Activated CD4-positive, alpha-beta T cell treated with anti-CD3 and anti-CD28 coated beads, Interleukin-2, amount 10 ng/mL, durations not matched to agents 24 days and 14 days (primary cell): ENCODE measurements at places on chromosomes 11 and 22.

DNA sequence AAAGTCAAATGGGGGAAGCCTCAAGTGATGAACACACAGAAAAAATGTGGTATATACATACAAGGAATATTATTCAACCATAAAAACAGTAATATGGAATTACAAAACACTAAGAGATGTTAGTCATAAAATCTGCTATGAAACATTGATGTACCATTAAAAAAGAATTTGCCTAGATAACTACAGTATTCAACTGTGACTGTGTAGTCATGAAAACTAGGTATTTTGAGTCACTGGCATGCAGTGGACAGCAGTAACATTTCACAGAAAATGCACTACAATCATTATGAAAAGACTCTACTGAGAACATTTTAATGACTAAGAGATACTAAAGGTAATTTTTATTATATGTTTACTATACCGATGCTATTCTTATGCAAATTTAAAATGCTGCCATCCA, 11.7 kb downstream of the ZNF195 start:
- no peak for DNase-seq

- no peak for DNase-seq
Observed at GRCh38 chr22:49345896-49346295, 481.8 kb downstream of the BRD1 start.

- no peak for DNase-seq
Observed at GRCh38 chr11:44305026-44305469, 4.9 kb downstream of the ALX4 start.

DNA sequence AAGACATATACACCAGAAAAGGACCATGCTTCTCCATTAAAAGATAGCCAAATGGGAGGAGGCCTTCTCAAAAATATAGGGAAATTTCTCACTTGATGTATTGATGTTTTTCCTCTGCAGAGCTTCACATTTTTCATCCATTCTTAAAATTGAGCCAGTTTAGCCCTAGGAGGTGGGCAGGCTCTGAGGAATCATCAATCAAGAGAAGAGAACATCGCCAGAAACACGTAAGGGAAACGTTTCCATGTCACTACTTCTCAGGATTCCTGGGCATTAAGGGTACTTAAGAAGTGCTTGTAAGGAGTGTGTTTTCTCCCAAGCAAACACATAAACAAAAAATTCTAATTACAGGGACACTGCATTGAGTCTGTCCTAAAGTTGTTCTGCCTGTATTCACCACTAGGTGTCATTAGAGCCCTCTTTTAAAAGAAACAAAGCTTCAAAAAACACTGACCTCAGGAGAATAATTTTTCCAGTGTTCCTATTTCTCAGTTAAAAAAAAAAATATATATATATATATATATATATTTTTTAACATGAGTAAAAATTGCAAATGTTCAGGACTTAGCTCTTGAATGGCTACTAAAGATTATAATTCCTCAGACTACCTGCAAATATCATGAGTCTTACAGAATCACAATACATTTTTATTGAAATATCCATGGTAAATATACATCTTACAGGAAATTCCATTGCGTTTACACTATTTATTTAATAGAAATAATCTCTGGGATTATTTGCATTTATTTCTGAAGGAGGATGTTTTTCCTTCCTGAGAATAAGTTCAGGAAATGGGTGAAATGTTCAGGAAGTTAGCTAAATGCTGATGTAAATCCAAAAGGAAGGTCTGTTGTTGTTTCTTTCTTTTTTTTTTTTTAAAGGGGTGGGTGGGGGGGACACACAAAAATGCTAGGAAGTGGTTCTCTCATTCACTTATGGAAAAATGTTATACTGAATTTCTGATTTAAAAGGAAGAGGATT, 16.0 kb downstream of the FZD4 start:
- DNase-seq, result peak; percentile 65

DNA sequence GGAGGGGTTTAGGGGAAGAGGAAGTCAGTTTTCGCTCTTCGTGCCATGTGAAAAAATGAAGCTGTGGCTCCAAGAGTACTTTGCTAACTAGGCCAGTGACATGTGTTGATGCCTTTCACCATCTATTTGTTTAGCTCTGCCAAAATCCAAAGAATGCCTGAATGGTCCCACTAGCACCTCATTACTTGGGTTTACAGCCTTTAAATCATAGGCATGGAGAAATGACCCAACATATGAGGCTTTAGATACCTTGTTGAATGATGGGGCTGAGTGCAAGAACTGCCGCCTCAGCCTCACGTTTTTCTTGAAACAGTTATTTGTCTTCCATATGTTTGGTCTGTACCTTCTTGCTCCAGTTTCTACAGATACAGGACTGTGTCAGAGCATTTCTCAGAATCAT, 8.3 kb downstream of the RBM4 start:
- no peak for DNase-seq

- DNase-seq, result no peak
Observed at GRCh38 chr11:114176321-114176720, 116.8 kb downstream of the ZBTB16 start.

GRCh38 chr22:46122511-46122971, 27.8 kb upstream of the PPARA start:
- DNase-seq, result peak; percentile 92

- no peak for DNase-seq
Observed at GRCh38 chr22:40853333-40853732, 3.1 kb downstream of the ST13 start.

DNA sequence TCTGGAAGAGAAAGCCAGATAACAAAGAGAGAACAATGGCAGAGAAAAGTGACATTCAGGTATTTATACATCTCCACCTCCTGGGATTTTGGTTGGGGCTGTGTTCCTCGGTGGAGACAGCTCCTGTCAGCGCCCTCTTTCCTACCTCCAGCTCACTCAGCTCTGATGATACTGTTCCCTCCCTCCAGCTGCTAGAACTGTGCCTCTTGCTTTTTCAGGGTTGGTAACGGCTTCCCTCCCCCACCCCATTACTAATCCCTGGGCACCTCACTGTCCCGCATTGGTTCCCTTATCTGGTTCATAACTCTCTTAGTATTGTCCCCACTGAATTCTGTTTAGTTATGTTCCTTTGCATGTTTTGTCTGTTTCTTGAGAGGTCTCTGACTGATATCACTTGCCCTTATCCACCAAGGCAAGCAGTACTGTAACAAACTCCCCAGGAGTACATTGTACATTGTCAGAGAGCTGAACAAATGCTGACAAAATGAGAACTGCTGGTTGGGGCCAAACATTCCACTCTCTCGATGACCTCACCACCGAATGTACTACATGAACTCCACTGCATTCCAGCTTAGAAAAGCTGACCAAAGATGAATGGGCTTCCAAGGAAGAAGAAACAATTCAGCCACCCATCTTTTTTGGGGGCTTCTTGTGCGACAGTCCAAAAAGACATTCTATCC, 5.7 kb upstream of the FBXO3 start:
- DNase-seq, result no peak

GRCh38 chr11:121534131-121535093, 81.6 kb upstream of the SORL1-AS1 start:
- peak; percentile 40 for DNase-seq

GRCh38 chr11:120197251-120197891, 13.5 kb upstream of the OAF start:
- no peak for DNase-seq

DNA sequence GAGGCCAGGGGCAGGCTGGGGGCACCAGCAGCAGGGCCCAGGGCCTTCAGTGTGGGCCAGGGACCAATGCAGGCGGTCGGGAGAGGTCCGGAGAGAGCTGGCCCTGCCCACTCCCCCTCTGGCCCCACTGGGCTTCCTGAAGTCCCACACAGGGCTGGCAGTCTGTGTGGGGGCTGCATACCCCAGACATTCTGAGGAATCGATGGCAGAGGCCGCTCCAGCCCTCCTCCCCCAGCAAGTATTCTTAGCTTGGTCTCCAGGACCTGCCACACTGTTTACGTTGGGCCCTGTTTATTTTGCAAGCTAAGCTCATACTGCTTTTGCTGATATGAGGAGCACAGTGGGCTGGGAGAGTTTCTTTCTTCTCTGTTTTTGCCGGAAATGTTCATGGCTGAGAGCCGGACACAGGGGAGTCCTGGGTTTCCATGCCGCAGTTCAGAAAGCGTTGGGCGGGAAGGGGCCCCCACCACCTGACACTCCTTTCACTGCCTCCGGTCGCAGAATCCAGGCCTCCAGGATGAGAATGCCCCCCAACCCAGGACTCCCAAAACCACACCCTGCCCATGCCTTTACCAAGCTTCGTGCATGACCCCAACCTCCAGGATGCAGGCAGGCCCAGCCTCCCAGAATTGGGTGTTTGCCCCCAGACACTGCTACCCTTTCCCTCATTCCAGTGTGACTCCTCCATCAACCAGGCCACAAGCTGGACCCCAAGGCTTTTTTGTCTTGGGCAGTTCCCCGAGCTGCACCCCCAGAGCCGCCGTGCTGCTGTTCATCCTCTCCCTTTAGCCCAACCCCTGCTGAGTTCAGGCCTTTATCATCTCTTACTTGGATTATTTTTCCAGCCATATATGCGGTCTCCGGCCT, 81.8 kb upstream of the KCNQ1OT1 start:
- DNase-seq, result no peak

DNA sequence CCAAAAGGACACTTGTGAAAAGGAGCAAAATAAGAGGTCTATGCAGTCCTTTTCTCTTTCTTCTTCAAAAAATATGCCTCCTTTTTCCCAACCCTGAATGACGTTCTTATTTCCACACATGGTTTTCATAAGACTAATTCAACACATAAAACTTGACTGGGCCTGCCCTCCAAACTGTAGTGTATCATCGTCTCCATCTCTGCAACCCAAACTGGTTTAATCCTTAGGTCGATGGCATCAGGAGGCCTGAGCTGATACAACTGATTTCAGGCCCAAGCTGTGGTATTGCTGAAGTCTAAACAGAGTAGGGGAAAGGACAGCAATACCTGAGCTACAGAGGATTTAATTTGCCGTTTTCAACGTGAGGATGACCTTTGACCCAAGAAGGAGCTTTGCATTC, 130.0 kb upstream of the MTNR1B start:
- no peak for DNase-seq

DNA sequence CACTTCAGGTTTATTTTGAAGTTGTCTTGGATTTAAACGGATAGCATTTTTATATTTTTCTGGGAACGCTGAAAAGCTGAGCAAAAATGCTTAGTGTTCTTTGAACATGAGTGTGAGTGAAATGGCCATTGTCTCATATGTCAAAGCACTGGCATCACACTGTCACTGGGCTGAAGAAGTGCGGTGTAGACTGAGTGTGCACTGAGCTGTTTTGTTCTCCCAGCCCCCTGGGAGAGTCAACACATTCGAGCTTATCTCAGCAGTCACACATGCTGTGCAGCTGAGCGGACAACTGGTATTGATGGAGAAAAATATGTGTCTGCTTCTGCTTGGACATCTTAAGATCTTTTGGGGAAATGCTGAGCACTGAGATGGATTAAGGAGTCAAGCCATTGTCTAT, 90.8 kb downstream of the TECTA start:
- peak; percentile 27 for DNase-seq

- DNase-seq, result no peak
Observed at GRCh38 chr11:12499071-12499470, 121.7 kb downstream of the PARVA start.

DNA sequence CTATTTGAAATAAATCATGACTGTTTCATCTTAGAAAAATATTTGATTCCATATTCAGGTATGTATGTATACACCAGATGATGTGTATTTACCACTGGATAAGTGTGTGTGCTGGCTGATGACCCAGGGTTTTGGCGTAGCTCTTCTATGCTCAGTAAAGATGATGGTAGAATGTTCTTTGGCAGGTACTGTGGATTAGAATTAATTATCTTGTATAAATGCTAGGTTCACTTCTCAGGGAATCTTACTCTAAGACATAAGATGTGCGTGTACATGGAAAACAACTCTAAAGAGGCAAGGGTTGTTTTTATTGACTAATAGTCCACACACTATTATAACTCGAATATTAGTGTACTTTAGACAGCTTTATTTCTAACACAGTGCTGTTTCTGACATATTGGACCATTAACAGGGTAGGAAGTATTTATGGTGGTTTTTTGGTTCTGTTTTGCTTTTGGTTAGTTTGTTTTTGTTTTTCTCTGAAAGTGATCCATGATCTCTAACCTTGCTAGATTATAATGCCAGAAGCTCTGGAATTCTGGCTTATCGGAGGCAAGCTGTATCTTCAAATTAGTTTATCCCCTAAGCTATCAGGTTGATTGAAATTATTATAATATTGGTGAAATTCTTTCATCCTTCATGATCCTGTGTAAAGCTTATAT, 1.0 kb upstream of the HBG1 start:
- no peak for DNase-seq

- peak; percentile 87 for DNase-seq
Observed at GRCh38 chr22:42299586-42300258, 29.3 kb upstream of the TCF20 start.
